ENCODE measurements at places on chromosomes 2 and 18. TPM values are rescaled to one million over a fixed set of nuclear protein-coding genes. Genes with fewer than 3 reads are reported as not detected.

DNA sequence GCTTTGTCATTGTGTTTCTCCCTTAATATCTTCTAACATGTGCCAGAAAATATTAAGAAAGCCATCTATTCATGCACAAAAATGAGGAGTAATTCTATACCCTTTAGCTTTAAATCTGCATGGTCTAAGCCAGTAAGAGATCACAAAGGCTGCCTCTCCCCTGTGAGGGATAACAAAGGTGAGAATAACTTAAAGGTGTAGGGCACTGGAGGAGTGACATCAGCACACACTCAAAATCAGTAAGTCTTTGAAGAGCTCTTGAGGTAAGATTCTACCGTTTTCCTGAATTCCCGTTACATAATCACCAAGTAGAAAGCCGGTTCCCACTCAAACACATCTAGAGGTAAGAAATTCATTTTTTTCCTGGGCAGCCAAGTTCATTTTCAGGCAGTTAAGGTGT is 123.9 kb upstream of the SULT1C3 start:
- no peak for DNase-seq

DNA sequence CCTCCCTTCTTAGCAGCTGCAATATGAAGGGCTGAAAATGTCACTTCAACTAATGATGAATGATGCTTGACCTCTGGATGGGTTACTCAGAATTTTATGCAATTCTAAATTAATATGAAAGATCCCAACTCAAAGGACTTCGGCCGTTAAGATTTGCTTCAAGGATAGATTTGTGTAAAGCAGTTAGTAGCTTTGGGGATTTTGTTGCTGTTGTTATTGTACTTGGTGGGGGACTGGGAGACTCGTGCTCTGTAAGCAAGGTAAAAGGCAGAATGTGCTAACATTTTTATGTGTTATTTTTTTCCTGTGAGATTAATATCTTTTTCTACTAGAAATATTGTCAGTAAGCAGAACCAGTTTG is 478.8 kb downstream of the ARHGAP15 start:
- DNase-seq, result no peak

GALR1 gene
- not detected for total RNA-seq

SERPINB12 gene
- not detected for total RNA-seq

DNA sequence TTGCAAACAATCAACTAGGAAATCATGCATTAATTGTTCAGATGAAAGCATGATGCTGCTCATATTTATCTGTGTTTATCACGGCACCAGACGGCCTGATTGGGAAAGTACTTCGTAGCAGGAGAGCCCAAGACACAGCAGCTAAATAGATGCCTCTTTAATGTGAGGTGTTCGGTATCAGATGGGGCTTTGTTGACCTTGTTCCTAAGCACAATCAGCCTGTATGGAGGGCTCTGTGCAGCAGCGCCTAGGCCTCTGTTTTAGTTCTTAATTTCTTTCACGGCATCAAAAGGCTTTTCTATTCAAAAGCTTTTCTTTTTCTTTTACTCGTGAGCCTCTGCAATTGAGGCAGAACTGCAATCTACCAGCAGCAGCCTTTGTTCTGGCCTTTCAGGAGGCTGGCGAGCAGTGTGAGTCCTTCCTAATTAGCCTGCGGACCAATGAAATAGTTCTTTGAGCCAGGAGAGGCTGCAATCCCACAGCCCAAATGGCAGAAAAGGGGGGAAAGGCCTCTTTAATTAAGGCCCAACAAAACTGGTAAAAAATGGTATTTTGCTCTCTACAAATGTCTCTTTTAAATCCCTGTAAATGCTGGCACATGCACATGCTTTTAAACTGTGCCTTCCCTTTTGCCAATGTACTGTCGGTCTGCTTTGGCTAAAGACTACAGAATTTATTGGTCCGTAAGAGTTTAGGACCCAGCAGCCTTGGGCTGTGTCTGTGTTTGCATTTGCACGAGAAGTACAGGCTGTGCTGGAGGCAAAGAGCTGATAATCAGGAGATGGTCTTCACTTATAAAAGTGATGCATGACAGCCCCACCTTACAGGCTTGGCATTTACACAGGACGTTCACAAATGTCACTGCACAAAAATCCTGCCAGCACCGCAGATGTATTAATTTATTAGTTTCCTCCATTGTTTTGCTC is 159.6 kb downstream of the RND3 start:
- no peak for DNase-seq

- DNase-seq, result no peak
These were observed 63.9 kb upstream of the TANK start for GRCh38 chr2:161096336-161096735.

- DNase-seq, result no peak
These were observed 35.1 kb downstream of the GULP1 start for GRCh38 chr2:188326669-188327301.

DNA sequence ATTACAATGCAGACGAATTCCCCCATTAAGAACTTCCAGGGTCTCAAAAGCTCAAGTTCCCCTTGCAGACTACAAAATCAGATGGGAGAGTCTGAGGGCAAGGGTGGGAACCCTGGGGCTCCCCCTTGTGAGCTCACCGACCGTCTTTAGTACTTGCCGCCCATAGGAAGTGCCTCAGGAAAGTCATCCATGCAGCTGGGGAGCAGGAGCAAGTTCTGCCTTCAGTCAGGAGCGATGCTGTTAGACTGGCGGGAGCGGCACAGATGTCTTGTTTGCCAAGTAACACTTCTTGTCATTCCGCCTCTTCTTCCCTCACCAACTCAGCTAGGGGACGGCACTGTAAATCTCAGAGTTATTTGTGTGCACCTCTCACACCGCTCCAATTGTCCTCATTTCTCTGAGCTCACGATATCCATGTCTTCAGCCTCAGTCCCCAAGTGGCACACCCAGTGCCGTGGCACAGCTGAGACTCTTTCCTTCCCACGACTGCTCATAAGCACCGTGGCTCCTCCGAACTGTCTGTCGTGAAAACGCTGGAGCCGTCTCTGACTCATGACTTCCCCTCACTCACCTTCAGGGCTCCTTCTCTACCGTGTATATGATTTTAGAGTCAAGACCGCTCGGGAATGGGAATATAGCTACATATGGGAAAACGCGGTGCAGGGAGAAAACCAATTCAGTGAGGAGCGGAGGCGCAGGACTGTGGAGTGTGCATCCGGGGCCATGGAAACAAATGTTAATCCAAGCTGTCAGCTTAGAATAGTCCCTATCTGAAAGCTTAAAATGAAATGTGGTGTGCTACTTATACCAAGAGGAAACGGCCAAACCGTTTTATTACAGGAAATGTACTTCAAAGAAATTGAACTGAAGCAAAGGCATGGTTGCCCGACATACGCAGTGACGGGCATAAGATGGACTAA is 34.0 kb downstream of the UXS1 start:
- no peak for DNase-seq

CTIF gene
- total RNA-seq, result 19.7 TPM

DYNC2LI1 gene
- total RNA-seq, result 16.7 TPM

DNA sequence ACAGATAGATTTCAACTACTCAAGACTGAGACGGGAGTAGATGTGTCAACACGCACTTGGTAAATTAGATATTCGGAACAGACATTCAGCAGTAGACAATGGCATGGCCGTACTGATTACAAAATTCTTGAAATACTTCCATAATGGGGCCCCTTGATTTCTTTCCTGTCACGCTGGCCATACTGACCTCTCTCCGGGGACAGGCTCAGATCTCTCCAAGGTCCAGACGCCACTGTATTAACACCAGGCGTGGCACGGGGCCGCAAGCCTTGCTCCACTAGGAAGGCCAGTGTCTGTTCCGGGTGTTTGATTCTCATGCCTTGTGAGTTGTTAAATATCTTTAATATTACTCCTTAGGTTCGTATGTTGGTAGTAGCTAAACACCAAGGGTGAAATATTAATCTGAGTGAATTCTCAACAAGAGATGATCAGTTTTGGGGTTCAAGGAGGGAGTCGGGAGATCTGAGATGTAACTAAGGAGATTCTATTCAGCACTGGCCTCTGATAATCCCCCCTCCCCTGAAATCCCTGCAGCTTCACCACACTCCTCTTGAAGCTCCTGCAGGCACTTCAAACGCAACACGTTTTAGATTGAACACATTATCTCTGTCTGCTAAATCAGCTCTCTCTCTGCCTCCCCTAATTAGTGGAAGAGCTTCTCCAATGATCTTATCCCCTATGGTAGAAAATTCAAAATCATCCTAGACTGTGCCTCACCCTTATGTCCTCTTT is 2.2 kb upstream of the EHD3 start:
- no peak for DNase-seq

DNA sequence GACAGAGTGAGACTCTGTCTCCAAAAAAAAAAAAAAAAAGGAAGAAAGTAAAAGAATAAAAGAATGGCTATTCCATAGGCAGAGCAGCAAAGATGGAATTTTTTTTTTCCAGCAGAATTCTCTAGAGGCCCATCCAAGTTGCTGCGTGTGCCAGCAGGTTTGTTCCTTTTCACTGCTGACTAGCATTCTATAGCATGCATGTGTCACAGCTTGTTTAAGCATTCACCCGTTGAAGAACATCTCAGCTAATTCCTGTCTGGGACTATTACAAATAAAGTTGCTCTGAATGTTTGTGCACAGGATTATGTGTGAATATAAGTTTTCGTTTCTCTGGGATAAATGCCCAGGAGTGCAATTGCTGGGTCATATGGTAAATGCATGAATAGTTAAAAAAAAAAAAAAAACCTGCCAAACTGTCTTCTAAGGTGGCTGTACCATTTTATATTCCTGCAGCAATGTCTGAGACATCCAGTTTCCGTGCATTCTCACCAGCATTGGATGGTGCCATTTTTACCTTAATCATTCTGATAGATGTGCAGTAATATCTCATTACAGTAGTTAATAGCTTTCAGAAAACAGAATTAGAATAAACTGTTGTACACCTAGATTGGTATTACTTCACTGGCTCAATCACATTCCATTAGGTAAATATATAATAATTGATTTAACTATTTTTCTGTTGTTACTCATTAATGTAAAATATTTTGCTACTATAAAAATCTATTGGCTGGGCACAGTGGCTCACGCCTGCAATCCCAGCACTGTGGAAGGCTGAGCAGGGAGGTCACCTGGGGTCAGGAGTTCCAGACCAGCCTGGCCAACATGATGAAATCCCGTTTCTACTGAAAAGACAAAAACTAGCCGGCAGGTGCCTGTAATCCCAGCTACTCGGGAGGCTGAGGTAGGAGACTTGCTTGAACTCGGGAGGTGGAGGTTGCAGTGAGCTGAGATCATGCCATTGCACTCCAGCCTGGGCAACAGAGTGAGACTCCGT is 47.5 kb upstream of the ASAP2 start:
- no peak for DNase-seq

DNA sequence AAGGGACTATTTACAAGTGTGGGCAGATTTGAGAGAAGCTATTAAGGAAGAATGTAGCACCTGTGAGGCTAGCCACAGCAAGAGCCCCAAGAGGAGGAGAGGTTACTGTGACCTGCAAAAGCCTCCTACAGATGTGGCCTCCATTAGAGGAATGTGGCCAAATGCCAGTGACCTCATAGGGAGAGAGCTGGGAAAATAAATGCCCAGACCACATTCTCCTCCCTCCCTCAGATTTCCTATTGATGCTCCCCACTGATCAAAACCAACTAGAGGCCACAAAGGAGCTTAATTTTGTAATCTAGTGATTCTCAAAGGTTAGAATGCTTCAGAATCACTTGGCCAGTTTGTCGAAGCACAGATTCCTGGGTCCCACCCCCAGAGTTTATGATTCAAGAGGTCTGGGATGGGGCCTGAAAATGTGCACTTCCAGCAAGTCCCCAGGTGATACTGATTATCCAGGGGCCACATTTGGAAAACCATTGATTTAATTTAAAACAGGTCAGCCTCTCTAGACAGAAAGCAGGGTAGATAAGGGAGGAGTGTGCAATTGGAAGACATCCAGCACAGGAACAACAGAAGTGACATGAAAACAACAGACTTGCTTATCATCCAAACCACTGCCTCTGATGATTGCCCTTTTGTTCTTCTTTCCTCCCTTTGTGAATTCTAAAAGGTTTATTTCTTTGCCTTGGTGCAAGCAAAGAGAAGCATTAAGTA is 61.2 kb upstream of the RBBP8 start:
- no peak for DNase-seq

SULT1C4 gene
- total RNA-seq, result not detected

GRCh38 chr2:215885536-215885935 is 127.8 kb downstream of the MREG start:
- no peak for DNase-seq

DNA sequence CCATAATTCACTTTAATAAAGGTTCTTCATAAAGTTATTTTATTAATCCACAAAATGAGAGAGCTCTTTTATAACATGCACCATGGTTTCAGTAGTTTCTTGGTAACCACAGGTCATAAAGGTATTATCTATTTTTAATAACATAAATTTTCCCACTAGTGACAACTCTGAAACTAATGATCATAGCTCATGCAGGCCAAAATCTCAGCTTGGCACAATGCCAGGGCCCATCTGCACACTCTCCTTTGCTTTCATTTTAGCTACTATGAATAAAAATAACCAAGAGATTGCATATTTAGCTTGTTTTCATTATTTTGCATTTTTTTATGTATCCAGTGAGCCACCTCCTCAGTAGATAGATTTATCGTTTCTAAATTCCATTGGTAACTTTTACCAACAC is 691.8 kb upstream of the CHAC2 start:
- no peak for DNase-seq

DNA sequence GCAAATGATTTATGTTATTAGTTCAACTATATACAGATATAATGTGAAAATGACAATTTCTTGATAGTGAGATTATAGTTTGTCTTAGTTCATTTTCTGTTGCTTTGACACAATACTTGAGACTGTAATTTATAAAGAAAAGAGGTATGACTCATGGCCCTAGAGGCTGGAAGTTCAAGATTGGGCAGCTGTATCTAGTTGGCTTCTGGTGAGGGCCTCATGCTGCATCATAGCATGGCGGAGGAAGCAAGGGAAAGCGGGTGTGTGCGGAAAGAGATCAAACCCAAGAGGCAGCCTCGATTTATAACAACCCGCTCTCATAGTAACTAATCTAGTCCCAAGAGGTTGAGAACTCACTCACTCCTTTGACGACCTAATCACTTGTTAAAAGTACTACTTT is 11.4 kb downstream of the PLEKHA3 start:
- DNase-seq, result no peak

GRCh38 chr18:68316636-68317035 is 398.3 kb downstream of the TMX3 start:
- no peak for DNase-seq

- no peak for DNase-seq
These were observed 108.1 kb downstream of the MYT1L start for GRCh38 chr2:2222931-2223330.

GRCh38 chr2:26776195-26776800 is 9.6 kb upstream of the CENPA start:
- no peak for DNase-seq

EFR3B gene
- total RNA-seq, result 0.96 TPM

- no peak for DNase-seq
These were observed 96.4 kb downstream of the MAPRE2 start for GRCh38 chr18:35137632-35138031.

CDCA7 gene
- 57.9 TPM for total RNA-seq

- DNase-seq, result no peak
These were observed 40.7 kb upstream of the GALR1 start for GRCh38 chr18:77208964-77209363.

GRCh38 chr18:33585431-33585775 is 7.4 kb downstream of the ASXL3 start:
- no peak for DNase-seq
